Tongue (tissue), 3 donors: ENCODE measurements at places on chromosomes 1 and 21.

- DNase-seq = peak; percentile 67
These were observed 119.8 kb downstream of the SIK1 start for GRCh38 chr21:43306911-43307676.

GRCh38 chr21:36535618-36536241, 55.8 kb upstream of the CLDN14 start:
- no peak for DNase-seq

DNA sequence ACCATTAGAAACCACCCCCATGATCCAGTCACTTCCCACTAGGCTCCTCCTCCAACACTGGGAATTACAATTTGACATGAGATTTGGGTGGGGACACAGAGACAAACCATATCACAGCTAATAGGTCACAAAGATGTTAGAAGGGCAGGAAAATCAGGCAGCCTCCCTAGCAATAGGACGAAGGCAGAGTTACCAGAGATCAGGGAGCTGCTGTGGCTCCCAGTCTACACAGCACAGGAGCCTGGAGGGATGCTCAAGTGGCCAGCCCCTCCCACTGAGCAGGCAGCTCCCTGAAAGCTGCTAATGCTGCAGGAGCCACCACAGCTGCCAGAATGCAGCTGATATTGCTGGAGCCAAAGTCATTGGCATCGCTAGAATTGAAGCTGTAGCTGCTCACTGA, 51.0 kb downstream of the CR1L start:
- no peak for DNase-seq

GRCh38 chr21:19995253-19995652, 1003.0 kb upstream of the NCAM2 start:
- no peak for DNase-seq

DNA sequence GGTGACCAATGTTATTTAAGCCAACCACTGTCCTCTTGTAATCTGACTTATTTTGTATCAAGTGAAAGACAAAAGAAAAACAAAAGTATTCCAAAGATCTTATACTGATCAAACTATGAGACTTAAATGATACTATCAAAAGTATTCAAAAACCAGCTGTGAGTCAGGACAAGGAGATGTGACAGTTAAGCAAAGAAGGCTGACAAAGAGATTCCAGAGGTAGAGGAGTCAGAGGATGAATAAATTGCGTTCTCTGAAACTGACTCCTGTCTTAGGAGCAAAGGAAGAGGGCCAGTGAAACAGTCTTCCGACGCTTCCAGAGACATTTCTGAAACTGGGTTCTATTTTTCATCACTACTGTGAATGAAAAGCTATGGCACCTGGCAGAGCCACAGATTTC, 20.9 kb downstream of the TMEM50B start:
- no peak for DNase-seq
